Pancreas (tissue), 10 donors: ENCODE measurements at places on chromosomes 7 and 10. TPM values are rescaled to one million over a fixed set of nuclear protein-coding genes. Genes with fewer than 3 reads are reported as not detected.

DNA sequence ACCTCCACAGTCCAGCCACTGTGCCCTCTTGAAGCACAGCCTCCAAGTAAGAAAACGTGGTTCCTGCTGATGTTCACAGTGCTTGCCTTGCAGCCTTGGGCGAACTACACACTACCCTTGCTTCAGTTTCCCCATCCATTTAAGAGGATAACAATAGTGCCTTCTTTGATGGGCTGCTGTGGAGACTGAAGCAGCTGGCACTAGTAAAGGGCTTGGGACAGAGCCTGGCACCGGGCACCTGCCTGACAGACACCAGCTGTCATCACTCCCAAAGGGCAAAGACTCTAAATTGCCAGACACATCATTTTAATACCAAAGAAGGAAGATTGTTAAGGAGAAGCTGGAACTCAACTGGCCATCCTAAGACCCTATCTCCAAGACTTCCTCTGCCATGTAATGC, 3.1 kb upstream of the C10orf90 start:
- no peaks in the 10 kb centered on the region for H3K36me3 ChIP-seq
- no peak overlapping the region for H3K4me3 ChIP-seq
- no peaks in the 10 kb centered on the region for H3K27me3 ChIP-seq
- no peak overlapping the region for H3K27ac ChIP-seq
- no peak for DNase-seq
- no peaks in the 10 kb centered on the region for H3K4me1 ChIP-seq

DNA sequence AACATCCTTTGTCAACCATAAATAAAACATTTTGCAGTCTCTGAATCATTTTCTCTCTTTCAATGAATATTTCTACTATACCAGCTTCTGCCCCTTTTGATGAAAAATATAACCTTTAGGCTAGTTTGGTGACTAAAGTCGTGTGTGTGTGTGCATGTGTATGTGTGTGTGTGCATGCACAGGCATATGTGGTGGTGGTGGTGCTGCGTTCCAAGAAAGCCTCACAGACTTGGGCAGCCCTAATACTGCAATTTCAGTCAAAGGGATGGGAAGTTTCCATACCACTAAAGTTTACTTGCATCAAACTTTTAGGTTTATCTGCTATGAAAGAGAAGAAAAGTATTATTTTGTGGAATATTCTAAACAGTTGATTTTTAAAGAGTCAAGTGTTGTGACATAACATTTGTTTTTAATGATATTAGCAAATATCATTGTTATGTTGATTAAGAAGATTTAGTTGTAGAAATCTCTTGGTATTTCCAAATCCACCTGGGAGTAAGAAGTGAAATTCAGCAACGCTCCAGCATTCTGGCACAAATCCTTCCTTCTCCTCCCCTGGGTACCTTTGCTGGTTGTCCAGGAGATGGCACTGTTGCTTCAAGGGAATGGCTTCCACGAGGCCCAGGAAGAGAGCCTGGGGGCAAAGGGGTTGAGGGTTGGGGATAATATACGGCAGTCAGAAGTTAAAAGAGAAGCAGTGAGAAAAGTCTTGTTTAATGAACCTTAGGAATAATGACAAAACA, 41.5 kb downstream of the ASB4 start:
- H3K4me3 ChIP-seq, result no peak overlapping the region
- no peaks in the 10 kb centered on the region for H3K4me1 ChIP-seq
- no peaks in the 10 kb centered on the region for H3K27me3 ChIP-seq
- H3K36me3 ChIP-seq, result no peaks in the 10 kb centered on the region
- no peak overlapping the region for H3K27ac ChIP-seq

DNA sequence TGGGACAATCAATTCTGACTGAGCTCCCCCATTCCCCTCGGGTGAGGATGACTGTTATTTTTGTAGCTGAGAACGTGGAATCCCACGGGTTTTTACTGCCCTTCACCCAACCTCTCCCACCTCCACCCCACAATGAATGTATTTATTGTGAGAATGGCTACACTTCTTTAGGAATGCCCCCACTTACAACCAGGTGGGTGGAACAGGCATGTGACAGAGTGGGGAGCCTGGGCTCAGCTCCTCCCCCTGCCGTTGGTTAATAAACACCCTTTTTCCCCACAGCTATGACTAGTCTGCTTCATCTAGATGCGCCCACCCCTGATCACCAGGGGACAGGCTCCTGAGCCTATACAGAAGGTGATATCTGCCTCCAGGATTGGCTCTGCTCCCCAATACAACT, 2.0 kb downstream of the MRPL43 start:
- DNase-seq, result no peak
- peaks cover 27% of the 10 kb centered on the region for H3K4me1 ChIP-seq
- H3K27ac ChIP-seq, result no peak overlapping the region
- no peak overlapping the region for H3K4me3 ChIP-seq
- no peaks in the 10 kb centered on the region for H3K27me3 ChIP-seq

DNA sequence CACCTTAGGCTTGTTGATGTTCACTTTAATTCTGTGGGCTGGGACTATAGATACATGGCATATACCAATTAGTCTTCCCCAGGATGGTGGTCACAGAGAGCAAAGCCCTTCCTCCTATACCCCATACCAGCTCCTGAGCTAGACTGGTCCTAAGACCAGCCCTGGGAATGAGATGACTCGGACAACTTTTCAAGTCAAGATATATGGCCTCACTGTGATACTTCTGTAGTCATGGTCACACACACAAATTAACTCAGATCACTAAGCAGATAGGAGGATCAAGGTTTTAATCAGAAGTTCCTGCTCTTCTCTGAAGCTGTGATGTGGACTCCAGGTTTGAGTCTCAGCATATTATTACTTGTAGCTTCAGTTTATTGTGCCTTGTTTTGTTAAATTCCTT, 53.1 kb downstream of the SLK start:
- DNase-seq, result no peak
- no peaks in the 10 kb centered on the region for H3K4me1 ChIP-seq
- no peak overlapping the region for H3K4me3 ChIP-seq
- H3K27ac ChIP-seq, result no peak overlapping the region

The PDCD4 gene
- total RNA-seq, result 679 TPM
